ENCODE measurements at places on chromosomes 1 and 21.

DNA sequence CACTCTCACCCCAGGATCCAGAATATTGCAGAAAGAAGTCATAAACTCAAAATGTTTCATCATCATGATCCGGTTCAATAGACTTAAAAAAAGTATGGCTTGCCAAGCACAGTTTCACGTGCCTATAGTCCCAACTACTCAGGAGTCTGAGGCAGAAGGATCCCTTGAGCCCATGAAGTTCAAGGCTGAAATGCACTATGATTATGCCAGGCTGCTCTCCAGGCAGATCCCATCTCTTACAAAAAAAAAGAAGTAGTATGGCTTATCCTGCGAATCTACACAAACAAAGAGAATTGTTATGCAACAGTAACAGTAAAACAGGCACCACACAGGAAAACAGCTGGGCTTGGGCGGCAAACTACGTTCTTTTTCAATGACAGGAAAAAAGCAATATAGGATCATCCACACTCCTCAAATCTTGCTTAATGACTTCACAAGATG, 76.2 kb downstream of the EIF4G3 start:
- DNase-seq = no peak

DNA sequence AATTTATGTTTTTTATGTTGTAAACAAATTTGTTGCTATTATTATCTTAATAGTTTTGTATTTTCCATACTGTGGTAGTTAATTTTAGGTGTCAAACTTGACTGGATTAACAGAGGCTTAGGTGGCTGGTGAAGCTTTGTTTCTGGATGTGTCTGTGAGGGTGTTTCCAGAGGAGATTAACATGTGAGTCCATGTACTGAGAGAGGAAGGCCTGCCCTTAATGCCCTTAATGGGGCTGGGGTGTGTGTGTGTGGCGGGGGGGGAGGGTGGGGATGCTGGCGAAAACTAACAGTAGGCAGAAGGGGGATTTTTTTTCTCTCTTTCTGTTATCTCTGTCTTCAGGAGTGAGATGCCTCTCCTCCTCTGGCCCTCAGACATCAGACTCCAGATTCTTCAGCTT, 1.9 kb downstream of the OR14A16 start:
- no peak for DNase-seq

- DNase-seq = no peak
Measured at GRCh38 chr1:31040038-31040437, 25.5 kb downstream of the PUM1 start.

GRCh38 chr1:152855661-152856060, 4.1 kb upstream of the LCE7A start:
- no peak for DNase-seq

- DNase-seq = no peak
Measured at GRCh38 chr1:221782970-221783369, 41.1 kb upstream of the DUSP10 start.

DNA sequence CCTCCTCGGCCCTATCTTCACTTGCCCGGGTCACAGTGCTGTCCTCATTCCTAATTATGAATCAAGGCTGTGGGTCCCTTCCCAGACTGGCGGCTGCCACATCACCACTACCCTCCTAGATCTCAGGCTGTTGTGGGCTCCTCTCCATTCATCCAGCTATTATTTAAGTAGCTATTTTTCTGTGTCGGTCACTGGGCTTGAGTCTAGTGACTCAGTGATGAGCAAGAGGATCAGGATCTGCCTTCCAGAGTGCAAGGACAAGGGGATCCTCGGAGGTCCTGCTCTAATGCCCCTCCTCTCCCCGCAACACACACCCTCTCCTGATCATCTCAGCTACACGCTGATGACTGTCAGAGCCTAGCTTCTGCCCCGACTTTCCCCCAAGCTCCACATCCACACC, 34.1 kb downstream of the CDCP2 start:
- no peak for DNase-seq

- DNase-seq = no peak
Measured at GRCh38 chr1:230072866-230073265, 5.8 kb downstream of the GALNT2 start.

GRCh38 chr1:34777519-34778321, 3.3 kb upstream of the GJB3 start:
- no peak for DNase-seq

DNA sequence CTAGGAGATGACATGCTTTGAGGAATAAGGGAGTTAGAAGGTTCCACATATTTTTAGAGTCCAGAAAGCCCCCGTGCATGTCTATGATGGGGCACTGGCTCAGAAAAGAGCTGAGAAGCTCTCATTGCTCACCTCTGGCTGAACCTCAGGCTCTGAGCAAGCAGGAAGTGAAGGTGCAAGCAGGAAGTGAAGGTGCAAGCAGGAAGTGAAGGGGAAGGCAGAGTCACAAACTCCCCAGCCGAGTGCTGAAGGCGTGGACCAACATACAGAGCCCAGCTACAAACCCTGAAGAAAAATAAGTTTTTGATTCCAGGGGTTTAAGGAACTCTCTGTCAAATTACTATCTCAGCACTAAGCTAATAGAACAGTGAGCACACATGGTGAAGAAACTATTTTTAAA, 7.0 kb downstream of the KRTAP10-8 start:
- DNase-seq = no peak

DNA sequence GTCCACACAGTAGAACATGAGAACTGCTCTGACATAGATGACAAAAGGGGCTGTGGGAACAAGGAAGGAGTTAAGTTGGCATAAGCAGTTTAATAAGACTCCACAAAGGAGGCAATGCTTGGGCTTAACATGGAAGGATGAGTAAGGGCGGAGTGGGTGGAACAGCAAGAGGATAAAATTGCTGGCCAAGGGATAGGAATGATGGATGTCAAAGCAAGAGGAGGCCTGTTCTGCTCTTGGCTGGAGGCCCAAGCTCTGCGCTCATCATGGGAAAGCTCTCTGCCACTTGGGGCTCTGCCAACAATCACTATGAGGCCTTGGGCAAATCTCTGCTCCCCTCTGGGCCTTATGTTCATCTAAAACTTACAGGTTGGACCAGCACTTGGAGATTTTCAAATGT, 98.3 kb upstream of the CAMK1G start:
- no peak for DNase-seq

GRCh38 chr1:226831953-226832352, 38.5 kb upstream of the PSEN2 start:
- no peak for DNase-seq

GRCh38 chr1:3103967-3104677, 35.1 kb downstream of the PRDM16 start:
- DNase-seq = no peak

- no peak for DNase-seq
Measured at GRCh38 chr1:117638141-117638540, 32.3 kb downstream of the TENT5C start.

DNA sequence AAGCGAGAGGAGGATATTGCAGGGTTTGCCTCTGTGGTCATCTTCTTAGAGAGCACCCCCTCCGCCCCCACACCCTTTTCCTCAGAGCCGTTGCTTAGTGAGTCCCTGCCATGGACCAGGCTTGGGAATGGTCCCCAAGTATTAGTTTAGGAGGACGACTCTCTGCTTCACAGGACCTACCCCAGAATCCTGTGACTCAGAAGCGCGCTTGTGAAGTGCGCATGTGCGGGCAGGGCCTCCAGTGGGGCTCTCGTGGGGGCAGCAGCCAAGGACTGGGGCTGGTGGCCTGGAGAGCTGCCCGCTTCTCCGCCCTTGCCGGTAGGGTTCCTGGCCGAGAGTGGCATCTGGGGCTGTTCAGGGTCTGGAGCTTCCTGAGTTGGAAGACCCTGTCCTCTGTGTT, 37.3 kb upstream of the HMGN1 start:
- no peak for DNase-seq

- DNase-seq = peak; percentile 84
Measured at GRCh38 chr1:201480231-201481003, 11.4 kb upstream of the PHLDA3 start.

DNA sequence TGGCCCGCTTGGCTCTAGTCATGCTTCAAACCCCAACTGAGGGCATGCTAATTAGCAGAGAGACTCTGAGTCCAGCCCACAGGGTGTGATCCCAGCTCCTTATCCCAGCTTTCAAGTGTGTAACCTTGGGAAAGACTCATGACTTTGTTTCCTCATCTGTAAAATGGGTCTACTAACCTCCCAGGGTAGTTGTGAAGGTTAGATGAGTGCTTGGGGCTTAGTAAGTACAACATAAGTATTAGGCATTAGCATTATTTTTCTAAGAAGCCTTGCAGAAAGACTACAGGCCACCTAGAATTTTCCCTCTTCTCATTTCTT, 2.8 kb downstream of the MYOM3 start:
- DNase-seq = no peak

DNA sequence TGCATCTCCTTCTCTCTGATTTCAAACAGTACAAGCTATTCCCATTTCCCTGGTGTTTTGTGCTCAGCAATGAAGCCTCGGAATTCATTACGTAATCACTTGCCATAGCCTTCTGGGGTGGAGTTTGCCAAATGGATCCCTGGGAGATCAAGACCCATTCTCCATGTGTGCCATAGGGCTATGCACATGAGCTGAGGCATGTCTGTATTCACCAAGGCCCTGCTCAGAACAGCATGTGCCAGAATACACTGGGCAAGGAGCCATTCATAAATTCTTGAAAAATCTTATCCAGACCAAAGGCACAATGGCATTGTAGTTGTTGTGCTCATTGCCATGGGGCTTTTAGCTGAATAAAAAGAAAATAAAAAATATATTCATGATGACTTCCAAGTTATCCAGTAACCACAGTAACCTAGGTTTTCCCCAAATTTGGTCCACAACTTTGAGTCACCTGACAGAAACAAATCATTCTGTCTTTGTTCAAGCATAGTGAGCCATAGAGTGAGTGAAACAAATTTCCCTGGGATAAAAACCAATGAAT, 53.0 kb downstream of the CRB1 start:
- no peak for DNase-seq

DNA sequence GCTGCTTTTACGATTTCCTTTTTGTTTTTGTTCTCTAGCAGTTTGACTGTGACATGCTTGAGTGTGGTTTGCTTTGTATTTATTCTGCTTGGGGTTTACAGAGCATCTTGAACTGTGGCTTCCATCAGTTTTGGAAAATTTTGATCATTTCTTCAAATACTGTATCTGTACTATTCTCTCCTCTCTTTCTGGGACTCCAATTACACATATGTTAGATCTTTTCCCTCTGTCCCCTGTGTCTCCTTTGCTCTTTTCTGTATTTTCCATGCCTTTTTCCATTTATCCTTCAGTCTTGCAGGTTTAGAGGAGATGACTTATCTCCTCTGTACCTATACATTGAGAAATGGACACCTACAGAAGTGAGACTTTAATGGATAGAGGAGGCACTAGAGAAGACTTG, 31.7 kb downstream of the COQ8A start:
- no peak for DNase-seq

GRCh38 chr1:155918660-155919059, 7.5 kb upstream of the RIT1 start:
- DNase-seq = no peak

DNA sequence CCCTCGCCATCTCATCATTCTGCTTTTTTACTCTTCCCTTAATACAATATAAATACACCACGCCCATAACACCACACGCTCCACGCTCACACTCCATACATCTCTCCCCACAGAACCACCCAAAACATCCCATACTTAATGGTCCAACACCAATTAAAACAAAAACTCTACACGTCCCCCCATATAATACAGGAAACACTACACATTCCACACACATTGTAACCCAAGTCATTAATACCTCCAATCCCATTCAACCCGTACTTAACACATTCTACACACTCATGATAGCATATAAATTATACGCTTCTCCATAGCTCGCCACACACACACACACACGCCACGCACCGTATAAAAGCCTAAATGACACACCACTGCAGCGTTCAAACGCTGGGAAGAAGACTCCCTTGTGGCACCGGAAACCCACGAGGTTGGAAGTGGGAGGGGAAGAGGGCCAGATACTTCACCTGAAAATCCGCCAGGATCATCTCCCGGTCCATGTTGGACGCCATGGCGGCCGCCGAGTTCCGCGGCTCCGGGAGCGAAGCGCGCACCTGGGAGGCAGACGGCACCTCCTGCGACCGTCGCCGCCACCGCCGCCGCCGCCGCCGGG, 659 bp downstream of the FAF1 start:
- peak; percentile 39 for DNase-seq

DNA sequence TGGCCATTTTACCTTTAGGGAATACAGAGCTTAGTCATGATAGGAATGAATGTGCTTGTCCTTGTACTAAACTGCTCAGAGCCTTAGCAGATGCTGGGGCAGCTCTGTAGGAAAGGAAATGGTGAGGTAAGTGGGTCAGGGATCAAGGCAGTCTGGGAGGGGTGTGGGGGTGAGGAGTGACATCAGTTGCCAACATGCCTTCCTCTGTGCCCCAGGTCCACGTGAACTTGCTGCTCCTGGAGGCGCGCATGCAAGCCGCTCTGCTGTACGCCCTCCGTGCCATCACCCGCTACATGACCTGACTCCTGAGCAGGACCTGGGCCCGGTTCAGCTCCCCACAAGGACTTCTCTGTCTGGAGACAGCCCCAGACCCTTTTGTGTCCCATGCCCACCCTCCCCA, 21.2 kb downstream of the SESN2 start:
- DNase-seq = no peak

- no peak for DNase-seq
Measured at GRCh38 chr1:186896211-186896610, 67.5 kb downstream of the PLA2G4A start.

DNA sequence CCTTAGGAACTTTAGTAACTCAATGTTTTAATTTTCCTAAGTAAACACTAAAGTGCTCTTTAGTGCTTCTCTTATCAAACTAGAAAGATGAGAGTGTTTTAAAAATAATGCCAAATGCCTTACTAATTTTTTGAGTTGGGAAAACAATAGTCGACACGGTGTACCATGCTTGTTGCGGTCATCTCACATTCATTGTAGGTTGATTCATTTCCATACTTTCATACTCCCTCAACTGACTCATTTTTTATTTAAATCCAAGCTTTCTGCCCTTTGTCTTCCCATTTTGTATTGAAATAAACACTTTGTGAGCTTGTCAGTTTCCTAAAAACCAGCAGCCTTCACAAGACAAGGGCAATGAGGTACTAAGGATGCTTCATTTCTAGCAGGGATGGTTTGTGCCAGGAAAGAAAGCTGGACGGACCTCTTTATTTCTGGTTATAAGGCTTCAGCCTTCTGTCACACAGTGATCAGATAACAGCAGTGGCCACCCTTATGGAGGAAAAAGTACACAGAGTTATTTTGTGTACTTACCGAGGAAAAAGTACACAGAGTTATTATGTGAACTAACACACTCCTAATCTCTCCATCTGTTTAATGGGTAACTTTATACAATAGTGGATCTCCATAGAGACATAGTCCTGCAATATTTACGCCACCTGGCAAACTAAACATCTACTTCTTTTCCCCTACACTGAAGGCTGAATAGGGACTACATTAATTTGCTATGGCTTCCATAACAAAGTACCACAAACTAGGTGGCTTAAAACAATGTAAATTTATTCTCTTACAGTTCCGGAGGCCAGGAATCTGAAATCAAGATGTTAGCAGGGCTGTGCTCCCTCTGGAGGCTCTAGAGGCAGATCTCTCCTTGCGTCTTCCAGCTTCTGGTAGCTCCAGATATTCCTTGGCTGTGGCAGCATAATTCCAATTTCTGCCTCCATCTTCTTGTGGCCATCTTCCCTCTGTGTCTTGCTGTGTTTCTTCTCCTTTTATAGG, 13.0 kb upstream of the CCDC190 start:
- DNase-seq = no peak

Measured in NCI-H2227 treated with DMSO at 0.1 percent for 48 hours (cell line).